Left colon (tissue), 2 donors: ENCODE measurements at places on chromosomes 12 and 14. TPM values are rescaled to one million over a fixed set of nuclear protein-coding genes. Genes with fewer than 3 reads are reported as not detected.
A peak's percentile ranks its signal among the peaks of the same experiment; 100 is the strongest.

PSMC1 gene
- total RNA-seq = 72.1 TPM

SLC2A13 gene
- total RNA-seq = 33.2 TPM

LAG3 gene
- 0.89 TPM for total RNA-seq

KCNJ8 gene
- total RNA-seq = 0.46 TPM

DNA sequence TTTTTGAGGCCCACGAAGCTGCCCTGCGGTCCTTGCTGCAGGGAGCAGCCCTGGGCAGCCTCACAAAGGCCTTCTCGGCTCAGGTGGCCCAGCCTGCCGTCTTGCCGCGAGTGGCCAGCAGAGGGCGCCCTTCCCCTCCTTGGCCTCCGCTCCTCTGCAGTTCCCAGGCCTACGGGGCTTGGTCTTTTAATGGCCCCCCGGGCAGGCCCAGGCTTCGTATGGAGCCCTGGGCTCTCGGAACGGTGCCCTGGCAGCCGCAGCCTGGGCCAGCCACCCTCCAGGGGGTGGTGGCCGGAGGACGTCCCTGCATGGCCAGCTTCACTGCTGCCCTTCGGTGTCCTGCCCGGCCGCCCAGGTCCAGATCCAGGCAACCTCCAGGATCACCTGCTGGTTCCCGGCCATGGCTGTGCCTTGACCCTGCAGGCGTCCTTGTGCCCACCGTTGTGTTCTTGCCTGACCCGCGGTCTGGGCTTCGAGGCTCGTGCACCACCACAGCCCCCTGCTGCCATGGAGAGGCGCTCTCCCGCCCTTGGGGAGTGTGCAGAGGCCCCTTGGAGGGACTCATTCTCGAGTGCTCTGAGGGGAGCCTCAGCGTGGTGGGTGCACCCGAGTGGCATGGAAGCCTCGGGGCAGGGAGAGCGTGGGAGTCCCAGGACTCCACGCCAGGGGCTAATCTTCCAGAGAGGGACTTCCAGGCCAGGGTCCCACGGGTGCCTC is 9.4 kb downstream of the ASPG start:
- DNase-seq = peak; percentile 82

DNA sequence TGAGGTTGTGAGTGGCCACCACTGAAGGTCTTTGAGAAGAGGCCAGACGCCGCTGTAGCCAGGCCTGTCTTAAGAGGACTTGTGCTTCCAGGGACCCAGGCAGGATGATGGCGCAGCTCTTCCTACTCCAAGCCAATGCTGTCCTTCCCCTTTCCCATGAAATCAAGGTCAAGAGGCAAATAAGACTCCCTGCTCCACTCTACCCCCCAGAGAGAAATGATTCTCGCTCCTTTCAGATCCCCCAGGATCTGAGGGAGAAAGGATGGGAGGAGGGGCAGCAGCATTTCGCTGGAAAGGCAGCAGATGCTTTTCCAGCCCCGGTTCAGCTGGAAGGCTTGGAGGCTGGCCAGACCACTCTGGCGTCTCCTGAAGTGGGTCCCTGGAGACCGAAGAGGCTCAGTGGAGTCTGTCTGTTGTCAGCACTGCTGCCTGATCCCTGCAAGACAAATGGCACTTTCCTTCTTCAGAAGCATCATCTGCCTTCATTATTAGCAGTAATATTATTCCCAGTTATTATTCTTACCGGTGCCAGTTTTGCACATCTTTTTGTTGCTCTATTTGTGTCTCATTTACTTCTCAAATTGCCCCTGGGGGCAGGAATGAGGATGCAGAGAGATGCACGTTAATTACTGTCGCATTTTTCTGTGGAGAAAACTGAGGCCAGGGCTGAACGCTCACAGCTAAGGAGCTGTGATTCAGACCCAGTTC is 51.4 kb downstream of the C14orf132 start:
- peak; percentile 53 for DNase-seq

DNA sequence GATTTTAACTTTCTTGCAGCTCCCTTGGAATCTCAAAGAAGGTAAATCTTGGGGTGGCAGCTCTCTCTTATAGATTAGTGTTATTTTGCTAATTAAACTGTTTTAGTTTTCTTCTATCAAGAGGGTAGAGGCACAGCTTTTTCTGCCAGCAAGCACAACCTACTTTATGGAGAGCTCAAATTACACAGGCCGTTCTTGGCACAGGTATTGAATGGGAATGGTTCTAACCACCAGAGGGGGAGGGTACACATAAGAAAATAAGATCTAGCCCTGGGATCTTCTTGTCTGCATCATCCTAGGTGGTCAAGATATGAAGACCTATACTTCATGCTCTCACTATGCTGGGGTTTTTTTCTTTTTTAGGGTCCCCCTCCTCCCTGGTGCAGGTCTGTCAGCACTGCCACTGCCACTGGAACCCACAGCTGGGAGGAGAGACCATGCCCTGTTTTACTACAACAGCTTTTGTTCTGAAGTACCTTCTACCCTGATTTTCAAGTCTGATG is 48.6 kb upstream of the STAC3 start:
- DNase-seq = no peak

- DNase-seq = no peak
Measured at GRCh38 chr12:113609692-113610469, 138.2 kb upstream of the LHX5 start.

DNA sequence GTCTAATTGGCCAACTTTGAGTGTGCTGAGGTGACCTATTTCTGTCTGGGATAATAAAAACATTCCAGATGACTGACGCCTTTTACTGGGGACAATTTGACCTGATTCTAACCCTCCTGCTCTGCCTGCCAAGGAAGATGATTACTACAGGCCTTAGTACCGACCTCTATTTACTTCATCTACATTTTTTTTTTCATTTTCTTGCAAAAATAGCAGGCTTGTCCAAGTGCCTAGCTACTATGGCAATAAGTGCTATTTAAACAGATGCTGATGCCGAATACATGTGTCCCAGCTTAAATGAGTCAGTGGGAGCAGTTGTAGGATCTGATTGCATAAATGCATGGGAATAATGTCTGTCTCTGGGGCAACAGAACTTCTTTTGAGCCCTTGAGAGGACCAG is 254.3 kb downstream of the RGS6 start:
- no peak for DNase-seq

GRCh38 chr14:92755495-92755894 is 7.1 kb upstream of the LGMN start:
- no peak for DNase-seq
